ENCODE measurements at places on chromosomes 5 and 9.

DNA sequence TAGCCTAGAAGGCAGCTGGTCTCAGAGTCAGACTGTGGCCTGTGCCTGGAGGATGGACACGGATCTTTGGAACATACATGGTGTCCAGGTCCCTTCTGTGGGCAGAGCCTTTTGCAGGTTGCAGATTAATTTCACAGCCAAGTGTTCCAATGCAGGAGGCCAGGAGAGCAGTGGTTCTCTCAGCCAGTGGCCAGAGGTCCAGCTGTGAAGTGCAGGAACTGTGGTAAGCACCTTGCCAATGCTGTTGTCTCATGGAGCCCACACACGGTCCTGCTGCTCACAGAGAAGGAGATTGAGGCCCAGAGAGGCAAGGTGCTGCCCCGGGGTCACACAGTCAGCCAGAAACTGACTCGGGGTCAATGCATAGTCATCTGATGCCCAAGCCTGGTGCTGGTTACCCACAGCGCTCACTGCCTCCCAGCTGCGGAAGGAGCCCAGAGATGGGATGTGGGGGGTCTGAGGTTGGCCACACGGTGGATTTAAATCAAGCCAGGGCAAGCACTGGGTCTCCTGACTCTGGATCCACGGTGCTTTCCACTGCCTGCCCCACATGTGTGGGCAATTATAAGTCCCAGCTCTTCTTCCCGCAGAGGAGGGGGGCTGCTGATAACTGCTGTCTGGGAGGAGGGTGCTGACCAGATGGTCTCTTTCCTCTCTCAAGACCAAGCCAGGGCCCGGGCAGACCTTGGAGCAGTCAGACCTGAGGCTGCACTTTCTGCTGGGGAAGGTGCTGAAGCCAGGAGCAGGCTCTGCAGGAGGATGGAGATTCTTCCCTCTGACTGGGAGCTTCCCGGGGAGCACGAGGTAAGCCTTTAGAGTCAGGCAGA is 2.8 kb downstream of the PDGFRB start:
- DNase-seq = no peak

- DNase-seq = no peak
Observed at GRCh38 chr5:25090854-25091253, 446.1 kb upstream of the CDH10 start.

DNA sequence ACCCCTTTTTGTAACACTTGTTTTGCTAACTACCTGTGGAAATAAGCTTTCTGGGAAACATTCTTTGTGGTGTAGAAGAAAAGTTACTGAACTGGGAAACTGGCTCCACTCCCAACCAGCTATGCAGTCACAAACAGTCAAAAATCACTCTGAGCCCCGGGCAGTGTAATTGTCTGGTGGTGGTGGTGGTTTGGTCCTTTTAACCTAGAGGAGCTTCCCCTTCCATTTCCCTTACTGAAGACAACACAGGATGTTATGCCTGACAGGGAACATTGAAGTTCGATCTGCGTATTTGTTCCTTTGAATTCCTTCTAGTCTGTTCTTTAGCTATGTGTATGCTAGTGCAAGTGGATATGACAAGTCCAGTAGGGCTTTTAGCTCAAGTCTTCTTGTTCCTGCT is 56.8 kb upstream of the TBCA start:
- no peak for DNase-seq

- peak; percentile 9 for DNase-seq
Observed at GRCh38 chr9:126146254-126147145, 180.1 kb upstream of the MVB12B start.

DNA sequence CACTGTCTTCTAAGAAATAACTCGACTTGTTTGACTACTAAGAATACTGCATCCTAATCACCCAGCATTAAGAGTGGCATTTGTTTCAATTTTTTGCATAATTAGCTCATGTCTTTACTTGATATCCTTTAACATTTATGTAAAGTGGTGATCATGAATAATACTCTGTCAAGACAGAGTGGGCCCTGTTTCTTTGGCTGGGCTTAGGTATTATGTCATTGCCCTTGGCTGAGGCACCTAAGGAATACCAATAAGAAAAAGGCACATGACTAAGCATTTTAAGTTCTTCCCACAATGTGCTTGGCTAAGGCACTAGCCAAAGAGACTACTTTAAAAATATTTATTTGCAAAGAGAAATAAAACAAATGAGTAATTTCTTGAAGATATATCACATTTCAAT is 308.1 kb downstream of the CTNND2 start:
- DNase-seq = no peak
